ENCODE measurements at places on chromosomes 5 and 9.
A peak's percentile ranks its signal among the peaks of the same experiment; 100 is the strongest.

DNA sequence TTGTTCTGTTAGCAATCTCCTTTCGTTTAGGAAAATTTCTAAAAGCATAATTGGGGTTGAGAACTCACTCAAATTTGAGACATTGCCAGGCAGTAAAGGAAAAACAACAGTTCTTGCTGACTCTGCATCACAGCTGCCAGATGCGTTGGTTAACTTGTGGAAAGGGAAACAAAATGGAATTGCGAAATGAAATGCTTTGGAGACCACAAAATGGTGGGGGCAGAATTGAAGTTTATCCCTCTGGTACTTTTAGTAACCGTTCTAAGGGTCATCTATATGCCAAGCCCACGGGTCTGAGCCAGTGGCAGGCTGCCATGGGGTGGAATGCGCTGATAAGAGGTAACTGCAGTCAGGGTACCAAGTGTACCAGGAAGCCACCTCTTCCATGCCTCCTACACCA, 28.6 kb upstream of the SELENOP start:
- DNase-seq, result peak; percentile 95

- peak; percentile 93 for DNase-seq
These were observed 21.0 kb upstream of the GSN start for GRCh38 chr9:121246821-121247561.

GRCh38 chr9:87167161-87167560, 219.9 kb upstream of the GAS1 start:
- peak; percentile 57 for DNase-seq

DNA sequence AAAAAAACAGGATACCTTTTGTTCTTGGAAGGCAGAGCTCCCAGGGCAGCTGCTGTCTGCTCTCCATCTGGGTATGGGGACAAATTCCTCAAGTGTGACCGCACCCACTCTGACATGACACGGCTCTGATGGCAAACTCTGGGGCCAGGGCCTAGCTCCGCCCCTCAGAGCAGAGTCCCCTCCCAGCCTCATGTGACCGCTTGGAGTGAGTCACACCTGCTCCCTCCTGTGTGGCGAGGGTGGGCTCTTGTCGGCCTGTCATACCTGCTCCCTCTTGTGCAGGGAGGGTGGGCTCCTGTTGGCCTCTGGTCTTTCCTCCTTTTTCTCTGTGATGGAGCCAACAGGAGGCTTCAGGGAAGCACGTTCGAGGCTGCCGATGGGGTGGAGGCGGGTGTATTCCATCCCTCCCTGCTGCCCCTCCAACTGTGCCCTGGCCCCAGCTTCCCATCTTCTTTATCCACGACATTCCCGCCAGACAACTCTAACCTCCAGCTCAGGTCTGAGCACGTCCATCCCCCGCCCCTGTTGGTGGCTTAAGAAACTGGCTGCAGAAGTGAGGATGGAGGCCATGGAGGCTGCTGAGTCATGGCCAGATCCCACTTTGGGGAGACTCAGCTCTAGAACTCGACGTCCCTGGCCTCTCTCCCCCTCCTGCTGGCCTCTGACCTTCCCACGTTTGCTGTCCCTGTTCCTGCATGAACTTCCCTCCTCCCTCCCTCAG, 65.3 kb downstream of the OLFM1 start:
- DNase-seq, result no peak

DNA sequence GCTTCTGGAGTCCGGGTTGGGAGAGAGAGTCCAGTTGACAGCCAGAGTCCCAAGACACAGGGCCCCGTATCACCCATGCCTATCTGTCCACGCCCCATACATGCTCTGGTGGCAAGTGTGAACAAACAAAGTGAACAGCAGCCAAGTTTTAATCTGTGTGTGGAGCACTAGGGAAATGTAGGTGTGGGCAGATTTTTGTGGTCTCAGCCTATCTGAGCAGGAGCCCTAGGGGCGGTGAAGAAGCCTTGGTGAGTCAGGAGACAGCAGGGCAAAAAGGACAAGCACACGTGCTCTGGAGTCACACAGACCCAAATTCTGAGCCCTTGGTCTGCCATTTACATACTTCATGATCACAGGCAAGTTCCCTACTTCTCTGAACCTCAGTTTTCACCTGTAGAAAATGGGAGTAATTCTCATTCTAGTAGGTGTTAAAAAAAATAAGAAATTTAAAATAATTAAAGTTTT, 23.2 kb downstream of the EGR1 start:
- peak; percentile 45 for DNase-seq

GRCh38 chr9:113057193-113057592, 669 bp upstream of the ZFP37 start:
- no peak for DNase-seq

DNA sequence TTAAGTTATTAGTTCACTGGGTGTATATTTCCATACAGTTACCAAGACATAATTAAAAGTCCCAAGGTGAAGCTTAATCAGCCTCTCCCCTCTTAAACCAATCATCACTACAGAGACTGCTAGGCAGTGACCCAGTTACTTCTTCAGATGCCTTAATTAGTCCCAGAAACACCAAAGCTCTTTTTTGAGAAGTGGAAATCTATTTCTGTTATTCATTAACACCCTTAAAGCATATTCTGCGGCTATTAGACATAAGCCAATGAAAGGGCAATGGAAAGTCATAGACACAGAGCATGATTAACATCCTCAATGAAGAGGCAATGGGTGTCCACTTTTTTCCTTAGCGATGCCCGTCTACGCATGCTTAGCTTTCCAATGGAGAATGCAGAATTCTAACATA, 48.3 kb upstream of the DNAH5 start:
- DNase-seq, result no peak

DNA sequence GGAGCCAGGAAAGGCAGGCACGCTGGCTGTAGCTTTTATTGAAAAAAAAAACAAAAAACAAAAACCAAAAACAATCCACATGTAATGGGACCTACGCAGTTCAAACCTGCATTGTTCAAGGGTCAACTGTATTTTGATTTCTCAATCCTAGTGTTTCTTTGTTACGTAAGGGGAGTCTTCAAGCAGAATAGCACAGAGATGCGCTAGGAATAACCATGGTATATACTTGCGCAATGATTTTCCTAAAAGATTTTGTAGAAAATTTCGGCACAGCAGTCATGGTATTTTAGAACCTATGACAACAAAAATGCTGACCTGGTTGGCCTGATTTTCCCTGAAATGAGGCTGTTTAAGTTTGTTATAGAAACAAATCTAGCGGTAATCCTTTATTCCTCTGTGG, 1110.5 kb upstream of the WWC1 start:
- no peak for DNase-seq

DNA sequence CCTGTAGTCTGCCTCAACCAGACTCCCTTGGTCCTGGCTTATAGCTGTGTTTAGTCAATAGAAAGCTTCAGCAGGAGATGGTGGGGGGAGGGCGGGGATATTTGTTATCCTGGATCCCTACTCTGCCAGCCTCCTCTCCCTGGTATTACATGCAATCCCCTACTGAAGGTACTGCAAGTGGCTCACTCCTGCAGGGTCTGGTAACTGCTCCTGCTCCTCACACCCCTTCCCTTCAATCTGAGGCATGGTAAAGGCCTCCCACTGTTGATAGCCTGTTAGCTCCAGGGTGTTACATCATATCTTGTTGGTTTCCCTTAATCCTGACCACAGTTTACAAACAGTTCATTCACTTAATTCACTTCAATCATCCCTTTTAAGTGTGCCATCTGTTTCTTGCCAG, 137.5 kb downstream of the AP3B1 start:
- no peak for DNase-seq

- no peak for DNase-seq
These were observed 184.5 kb downstream of the RGS3 start for GRCh38 chr9:113648048-113648447.

GRCh38 chr9:114935119-114935518, 4.7 kb upstream of the TNFSF8 start:
- DNase-seq, result no peak

Data from AG10803 (cell line).